ENCODE measurements at places on chromosomes 2 and 18. TPM values are rescaled to one million over a fixed set of nuclear protein-coding genes. Genes with fewer than 3 reads are reported as not detected.

The KCNG3 gene
- total RNA-seq = 0.29 TPM

The GATA6 gene
- total RNA-seq = not detected

The TRIM43 gene
- not detected for total RNA-seq

The GNLY gene
- total RNA-seq = 2.1 TPM

The ZAP70 gene
- 204 TPM for total RNA-seq

The C1QL2 gene
- total RNA-seq = not detected

The PCARE gene
- not detected for total RNA-seq

- no peak for DNase-seq
These were observed 59.9 kb downstream of the KYNU start for GRCh38 chr2:142937347-142937746.

- DNase-seq = peak; percentile 52
These were observed 37.5 kb downstream of the POLR1A start for GRCh38 chr2:86068136-86068588.

- no peak for DNase-seq
These were observed 24.7 kb upstream of the NMUR1 start for GRCh38 chr2:231554748-231555545.

DNA sequence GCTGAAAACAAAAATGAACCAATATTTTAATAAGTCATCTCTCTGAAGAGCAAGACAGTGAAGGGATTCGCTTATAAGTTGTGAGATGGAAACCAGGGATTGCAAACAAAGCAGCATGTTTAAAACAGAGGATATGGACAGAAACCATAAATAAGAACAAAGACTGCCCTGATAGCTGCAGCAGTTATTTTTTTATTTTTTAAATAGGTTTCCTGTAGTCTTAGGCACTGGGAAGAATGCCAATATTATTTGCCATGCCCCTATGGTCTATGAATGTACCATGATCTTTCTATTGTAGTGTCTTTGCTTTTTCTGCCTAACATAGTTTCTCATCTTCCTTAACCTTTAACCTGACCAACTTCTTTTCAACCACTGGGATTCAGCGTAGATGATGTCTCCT lies 1334.0 kb upstream of the NRXN1 start:
- DNase-seq = no peak

DNA sequence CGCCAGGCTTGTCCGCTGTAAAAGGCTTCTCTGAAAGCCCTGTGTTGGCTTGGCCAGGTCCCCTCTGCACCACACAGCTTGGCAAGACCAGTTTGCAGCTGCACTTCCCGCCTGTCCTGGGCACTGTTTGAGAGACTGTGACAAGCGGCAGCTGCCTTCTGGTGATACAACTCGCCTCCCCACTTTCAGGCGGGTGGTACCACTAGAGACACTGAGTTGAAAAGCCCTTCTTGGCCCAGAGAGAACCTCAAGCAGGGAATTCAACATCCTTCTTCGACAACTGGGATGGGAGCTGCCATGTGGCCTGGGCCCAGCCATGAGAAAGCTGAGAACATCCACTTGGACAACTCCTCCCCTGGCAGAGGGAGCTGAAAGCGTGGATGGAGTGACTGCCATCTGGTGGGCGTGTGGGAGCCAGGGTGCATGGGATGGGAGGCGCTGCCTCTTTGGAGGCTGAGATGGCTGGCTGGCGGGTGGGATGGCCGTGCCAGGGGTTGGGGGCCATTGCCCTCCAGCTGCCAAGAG lies 125.5 kb upstream of the REV1 start:
- no peak for DNase-seq

DNA sequence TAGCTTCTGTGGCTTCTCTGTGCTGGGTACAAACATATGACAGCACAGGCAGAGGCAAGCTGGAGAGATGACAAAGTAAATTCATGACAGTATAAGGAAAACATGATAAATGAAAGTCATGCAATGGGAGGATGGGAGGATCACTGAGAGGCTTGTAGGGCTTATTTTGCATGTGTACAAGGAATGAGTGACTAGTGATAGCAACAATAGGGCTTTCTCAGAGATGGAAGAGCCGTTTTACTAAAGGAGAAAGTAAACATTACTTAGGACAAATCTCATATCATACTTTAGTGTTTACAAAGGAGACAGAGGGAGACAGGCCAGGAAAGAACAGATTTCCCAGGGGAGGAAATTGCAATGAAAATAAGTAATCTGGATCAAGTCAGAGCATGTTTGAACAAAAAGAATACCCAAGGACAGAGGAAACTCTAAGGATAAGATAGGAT lies 82.5 kb upstream of the RBMS1 start:
- DNase-seq = no peak

DNA sequence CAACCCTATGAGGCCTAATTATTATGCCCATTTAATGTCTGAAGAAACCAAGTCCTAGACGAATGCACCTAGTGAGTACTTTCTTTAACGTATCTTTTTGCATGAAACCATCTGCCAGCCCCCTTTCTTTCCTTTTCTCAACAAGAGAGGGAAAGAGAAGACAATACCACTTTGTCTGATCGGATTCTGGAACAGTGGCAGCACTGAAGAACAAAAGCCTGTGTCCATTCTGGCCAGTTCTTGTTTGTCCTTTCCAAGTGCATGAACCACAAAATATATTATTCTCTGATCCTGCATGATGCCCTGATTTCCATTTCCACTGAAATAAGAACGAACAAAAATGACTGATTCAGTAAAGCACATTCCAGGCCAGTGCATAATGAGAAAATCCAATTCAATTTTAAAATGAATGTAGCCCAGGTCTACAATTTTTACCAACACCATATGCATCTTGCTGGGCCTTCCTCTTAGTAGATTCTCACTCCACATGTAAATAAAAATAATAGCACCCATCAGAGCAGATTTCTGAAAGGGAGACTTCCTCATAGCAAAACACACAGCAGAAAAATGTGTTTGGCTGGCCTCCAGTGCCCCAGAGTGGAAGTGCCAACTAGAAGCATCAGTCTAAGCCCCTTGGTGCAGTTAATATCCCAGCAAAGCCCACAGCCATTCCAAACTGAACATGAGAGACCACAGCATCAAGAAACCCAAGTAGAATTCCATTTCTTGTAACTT lies 422.6 kb upstream of the ID2 start:
- DNase-seq = no peak

DNA sequence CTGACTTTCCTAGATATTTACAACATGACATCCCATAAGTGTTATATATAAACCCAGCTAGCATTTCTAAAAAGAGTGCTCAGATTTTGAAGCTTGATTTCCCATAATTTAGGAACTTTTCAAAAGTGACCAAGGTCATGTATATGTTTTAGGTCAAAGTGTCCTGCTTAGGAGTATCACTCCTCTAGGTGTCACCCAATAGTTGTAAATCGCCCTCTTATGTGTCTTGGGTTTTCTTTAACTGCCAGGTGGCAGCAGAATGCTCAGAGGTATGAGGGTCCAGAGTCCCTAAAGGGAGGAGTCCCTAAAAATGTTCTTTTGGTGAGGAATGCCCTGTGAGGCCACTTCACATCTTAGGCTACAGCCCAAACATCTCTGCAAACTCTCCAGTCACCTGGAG lies 358.3 kb downstream of the CELF4 start:
- no peak for DNase-seq

DNA sequence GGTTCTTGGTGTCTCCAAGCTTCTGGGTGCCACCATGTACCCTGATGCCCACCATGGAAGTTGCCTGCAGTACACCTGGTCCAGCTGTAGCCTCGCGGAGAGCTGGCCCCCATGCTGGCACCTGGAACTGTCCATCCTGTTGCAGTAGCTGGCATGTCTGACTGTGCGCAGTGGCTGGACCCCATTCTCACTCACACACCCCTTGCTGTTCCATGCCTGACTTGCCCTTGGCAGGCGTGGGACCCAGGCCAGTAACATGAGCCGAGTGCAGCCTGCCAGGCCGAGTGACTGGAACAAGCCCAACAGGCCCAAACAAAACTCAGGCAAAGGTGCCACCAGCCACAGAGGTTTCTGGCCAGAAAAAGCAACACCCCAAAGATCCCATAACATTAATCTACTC lies 73.8 kb downstream of the NEURL3 start:
- DNase-seq = no peak

DNA sequence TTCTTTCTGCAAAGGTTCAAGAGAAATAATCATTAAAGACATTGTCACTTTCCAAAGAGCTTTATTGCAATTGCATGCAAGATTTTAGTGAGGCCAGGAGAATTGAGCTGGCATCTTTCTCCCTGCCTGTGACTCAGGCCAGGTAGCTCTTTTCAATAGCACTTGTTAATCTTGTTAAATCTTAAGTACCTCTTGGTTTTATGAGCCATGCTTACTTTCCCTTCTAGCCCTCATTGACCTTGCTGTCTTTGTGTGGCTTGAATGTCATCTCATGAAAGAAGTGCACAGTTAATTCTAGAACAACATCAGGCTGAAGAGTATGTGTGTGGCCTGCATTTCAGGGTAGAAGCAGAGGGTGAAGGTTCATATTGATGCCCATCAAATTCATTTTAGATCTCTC lies 14.8 kb upstream of the LGALSL start:
- DNase-seq = no peak

GRCh38 chr18:49907346-49907929 lies 94.1 kb upstream of the ACAA2 start:
- DNase-seq = no peak

DNA sequence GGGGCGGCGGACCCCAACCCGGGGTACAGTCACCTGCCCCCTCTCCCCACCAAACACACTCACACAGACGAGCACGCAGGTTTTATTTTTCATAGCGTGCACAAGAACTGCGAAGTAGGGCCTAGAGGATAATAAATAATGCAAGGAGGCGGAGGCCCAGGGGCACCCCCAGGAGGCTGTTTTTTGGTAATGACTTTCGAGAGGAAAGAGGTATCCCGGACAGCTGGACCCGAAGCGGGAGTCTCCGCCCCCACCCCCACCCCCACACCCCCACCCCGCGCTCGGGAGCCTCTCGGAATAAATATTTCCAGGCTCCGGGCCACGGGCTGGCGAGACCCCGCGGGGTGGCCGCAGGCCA lies 3.4 kb downstream of the CYP26B1 start:
- DNase-seq = no peak

- no peak for DNase-seq
These were observed 112.6 kb upstream of the MCFD2 start for GRCh38 chr2:47028171-47028570.

DNA sequence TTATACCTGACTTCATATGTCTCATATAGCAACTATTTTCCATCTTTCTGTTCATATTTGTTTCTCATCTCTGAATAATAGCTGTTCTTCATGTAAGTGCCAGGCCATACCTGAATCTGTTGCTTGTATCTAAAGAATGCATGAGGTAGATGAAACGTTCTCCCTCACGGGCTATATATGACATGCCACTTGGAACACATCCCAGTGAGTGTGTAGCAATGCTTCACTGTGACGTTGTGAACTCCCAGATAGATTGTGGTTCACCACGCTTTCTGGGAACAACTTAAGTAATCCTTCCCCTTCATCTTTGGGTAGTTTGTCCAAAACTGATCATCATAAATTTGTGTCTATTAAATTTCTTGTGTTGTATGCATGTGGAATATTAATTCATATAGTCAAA lies 60.1 kb downstream of the RDH14 start:
- no peak for DNase-seq

DNA sequence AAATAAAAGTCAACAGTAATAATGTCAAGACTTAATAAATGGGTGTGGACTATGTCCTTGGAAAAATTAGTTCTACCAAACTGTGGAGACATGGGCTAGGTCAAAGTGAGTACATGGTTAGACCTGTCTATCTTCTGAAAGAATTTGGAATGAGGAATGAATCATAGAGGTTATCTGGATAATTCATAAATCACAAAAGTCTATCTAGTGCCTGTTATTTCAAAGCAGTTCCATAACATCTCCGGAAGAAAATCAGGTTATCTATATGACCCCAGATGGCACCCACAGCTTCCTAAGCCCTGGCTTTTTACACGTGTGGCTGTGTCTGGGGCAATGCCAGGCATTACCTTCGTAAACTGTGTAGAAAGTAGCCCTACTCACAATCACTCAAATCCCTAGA lies 272.0 kb downstream of the ETAA1 start:
- no peak for DNase-seq

DNA sequence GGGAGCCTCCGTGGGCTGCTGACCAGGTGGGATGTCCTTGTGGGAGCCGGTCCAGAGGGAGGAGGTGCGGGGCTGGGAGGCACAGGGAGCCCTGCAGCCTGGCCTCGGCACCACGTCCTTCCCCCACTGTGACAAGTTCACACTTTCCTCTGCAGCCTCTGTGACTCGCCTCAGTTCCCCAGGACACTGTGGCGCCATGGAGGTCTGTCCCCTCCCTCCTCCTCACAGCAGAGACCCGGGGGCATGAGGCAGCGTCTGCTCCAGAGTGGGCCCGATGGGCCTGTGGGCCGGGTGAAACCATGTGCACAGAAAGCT lies 27.3 kb upstream of the KCNG2 start:
- no peak for DNase-seq

- peak; percentile 53 for DNase-seq
These were observed 868 bp downstream of the INO80D start for GRCh38 chr2:206084870-206085741.

DNA sequence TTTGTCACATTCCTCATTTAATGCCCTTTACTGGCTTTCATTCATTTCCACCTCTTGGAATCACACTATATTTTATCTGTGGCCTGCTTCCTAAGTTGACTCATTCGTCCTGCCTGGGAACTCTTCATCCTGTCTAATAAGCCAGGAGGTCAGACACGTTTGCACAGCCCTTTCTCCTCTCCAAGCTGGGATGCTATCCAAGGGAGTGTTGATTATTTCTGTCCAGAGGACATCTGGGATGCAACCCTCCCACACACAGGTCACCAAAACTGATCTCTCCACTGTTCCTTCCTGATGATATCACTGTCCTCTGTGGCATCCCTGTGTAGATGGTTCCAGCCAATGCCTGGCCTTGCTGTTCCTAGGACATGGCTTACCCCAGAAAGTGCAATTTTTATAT lies 79.8 kb upstream of the NOSTRIN start:
- no peak for DNase-seq

GRCh38 chr2:83067947-83068346 lies 1391.1 kb downstream of the SUCLG1 start:
- no peak for DNase-seq

GRCh38 chr2:39881948-39882347 lies 102.9 kb upstream of the THUMPD2 start:
- DNase-seq = no peak

GRCh38 chr2:238763471-238763995 lies 84.4 kb upstream of the TWIST2 start:
- no peak for DNase-seq

DNA sequence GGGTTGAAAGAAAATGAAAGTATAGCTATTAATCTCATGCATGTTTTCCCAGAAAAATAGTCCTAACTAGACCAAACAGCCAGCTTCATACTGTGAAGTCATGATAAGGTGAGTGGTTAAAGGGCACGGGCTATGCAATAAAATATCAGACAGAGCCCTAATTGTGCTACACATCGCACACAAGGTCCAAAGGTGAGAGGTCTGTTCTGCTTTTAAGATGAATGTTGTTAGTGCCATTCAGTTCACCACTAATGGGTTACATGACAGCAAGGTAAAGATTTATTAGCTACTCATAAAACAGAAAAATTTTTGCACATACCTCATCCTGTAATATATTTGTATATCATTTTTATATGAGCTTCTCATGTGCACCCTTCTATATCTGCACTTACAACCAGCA lies 105.0 kb upstream of the STK17B start:
- DNase-seq = no peak

Measured in activated naive CD8-positive, alpha-beta T cell treated with anti-CD3 and anti-CD28 coated beads for 36 hours (primary cell).